ENCODE measurements at places on chromosomes 4 and X.

- no peak for DNase-seq
These were observed 102.8 kb downstream of the CHRDL1 start for GRCh38 chrX:110692866-110693265.

DNA sequence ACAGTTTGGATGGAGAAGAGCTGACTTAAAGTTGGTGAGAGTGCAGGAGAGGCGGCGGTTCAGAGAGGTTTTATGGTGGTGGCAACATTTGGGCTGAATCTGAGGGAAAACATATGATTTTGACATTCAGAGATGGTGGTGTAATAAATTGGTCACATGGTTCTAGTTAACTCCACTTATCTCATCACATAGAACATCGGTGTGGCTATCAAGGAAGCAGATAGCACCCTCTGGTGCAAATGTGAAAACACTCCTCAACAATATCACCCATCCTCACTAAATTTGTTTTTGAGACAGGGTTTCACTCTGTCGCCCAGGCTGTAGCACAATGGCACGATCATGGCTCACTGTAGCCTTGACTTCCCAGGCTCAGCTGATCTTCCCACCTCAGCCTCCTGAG lies 28.8 kb downstream of the SUPT20HL2 start:
- no peak for DNase-seq

DNA sequence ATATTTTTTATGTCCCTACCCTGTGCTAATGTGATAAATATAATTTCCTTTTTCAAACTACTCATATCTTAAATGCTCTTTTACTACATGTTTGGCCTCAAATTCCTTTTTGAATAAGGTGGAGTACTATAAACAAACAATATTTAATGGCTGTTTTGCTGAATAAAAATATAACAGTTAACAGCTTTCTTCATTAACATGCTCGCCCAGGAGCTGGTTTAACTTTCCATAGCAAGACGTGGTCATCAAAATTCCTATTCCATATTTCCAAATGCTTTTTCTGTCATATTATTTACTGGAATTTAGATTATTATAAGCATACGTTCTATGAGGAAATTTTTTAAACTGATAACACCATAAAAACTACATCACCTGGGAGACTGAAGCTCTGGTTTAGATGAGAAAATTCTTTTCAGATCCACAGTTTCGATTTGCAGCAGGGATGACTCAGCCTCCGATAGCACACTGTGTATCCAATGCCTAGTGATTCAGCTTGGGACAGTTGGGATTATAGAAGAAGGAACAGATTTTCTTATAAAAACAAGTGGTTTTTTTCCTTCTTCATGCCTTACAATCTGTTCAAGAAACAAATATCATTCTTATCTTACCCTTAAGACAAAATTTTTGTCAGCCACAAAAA lies 129.1 kb downstream of the FBXO8 start:
- DNase-seq: no peak

- DNase-seq: no peak
These were observed 63.7 kb downstream of the FHIP1A start for GRCh38 chr4:151472711-151473110.

GRCh38 chr4:172143605-172144314 lies 330.6 kb downstream of the GALNTL6 start:
- DNase-seq: no peak

- DNase-seq: no peak
These were observed 1.6 kb downstream of the SH3RF1 start for GRCh38 chr4:169268951-169269760.

DNA sequence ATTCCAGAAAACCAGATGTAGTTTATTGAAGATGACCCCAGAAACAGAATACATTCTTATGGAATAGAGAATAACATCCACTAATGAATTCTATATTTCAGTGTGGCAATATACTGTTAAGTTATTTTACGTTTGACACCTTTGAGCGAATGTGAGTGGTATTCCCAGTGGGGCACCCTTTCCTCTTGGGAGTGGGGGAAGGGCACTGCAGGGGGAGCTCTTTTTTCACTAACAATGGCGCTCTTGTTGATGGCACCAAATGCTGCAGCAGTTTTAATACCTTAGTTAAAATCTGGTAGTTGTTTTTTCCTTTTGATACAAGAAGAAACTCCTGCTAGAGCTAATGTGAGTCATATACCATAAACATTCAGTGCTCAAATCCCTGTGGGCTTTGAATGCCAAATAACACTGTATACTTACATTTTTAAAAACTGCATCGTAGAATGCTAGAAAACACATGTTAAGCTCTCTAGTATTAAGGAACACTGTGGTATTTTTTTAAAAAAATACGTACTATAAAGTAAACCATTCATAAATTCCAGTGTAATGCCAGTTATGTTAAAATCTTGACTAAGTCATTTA lies 178.5 kb downstream of the DCHS2 start:
- no peak for DNase-seq

GRCh38 chrX:68234171-68234910 lies 199.0 kb downstream of the OPHN1 start:
- no peak for DNase-seq

DNA sequence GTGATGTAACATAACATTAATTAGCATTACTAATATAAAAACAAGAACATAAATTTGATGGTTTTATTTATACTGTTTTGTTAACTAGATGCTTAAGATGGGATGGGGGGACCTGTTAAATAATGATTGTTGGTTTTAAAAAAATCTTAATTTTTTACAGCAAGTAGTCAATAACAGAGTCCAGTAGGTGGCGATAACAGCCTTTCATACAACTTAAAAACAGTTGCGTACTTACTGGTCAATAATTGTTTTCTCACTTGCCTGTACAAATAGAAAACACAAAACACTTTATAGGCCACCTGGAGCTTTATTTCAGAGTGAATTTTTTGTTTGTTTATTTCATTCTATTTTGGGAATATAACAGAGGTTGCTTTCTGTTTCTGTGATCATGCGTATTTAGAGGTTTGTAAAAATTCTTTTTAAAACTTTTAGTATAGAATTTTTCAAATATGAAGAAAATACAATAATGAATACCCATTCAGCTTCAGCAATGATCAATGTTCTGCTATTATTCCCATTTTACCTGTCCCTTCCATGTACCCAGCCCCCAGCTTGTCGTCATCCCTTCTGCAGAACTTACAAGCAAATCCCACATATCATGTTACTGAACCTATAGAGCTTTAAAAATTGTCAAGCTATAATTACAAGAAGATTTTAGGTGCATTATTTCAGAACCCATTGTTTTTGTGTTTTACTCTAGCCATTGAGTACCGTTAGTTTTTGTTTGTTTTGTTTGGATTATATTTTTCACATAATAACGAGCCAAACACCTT lies 97.1 kb downstream of the MRPL1 start:
- DNase-seq: no peak

DNA sequence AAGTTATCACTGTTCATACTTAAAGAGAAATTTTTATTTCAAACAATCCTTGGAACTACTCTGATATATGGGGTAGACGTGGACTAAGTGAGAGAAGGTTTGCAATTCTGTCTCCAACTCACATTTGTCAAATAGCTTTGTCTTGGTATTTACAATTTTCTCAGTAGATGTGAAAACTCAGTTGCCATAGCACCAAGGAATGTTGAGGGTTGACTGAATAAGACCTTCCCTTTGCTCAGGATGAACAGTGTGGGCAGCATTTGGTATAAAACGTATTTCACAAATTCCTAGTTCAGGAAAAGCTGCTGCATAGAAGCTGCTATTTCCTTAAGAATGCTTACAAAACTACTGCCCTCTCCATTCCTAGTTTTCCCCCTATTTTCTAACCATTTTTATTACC lies 399.5 kb downstream of the NKX6-1 start:
- DNase-seq: no peak

- no peak for DNase-seq
These were observed 1161.4 kb upstream of the PCDH7 start for GRCh38 chr4:29558789-29559188.

- no peak for DNase-seq
These were observed 782.1 kb downstream of the RAPGEF2 start for GRCh38 chr4:159884989-159885388.

DNA sequence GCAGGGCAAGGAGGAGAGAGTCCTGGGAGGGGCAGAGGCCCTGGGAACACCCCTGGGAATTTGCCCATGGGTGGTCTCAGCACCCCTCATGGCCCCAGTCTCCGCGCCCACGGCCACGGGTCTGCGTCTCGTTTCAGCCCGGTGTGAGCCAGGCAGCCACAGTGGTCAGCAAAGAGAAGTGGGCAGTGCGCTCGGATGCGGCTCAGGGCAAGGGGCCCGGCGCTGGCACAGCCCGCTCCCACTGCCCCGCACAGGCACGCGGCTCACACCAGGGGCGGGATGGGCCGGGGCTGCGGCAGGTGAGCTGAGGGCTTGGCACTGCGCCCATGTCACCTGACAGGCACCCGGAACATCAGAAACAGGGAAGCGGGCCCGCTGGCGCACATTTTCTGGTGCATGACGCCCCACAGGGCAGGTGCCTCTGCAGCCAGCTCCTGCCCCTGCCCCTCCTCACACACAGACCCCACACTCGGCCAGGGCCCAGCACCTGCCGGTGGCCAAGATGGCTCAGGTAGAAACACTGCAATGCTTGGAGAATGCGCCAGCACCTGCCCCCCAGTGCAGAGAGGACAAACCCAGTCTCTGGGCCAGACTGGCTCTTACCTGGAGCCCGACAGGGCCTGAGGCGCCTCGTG lies 41.9 kb upstream of the MXD4 start:
- no peak for DNase-seq

DNA sequence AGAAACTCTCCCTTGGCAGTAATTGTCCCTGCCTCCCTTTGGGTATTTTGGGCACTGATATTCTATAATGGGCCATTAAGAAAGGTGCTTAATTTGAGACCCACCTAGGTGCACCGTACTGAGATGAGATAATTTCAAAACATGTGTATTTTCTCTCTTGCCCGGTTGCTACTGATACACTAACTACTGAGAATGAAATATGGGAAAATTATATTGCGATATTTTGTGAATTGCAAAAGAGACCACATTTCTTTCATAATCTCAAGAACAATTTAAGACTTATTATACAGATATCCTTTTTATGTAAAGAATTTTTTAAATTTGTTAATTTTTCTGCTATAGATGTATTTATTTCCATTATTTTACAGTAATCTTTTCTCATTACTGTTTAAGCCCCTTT lies 284.9 kb downstream of the ADGRL3 start:
- DNase-seq: no peak

- DNase-seq: no peak
These were observed 134.3 kb upstream of the PPARGC1A start for GRCh38 chr4:24024157-24024556.

- no peak for DNase-seq
These were observed 98.6 kb upstream of the ATXN3L start for GRCh38 chrX:13418126-13419097.

GRCh38 chr4:100056701-100057100 lies 106.6 kb upstream of the H2AZ1 start:
- no peak for DNase-seq

GRCh38 chr4:56909086-56909894 lies 1.6 kb downstream of the REST start:
- DNase-seq: no peak

- no peak for DNase-seq
These were observed 133.3 kb upstream of the ZIC3 start for GRCh38 chrX:137432609-137433008.

GRCh38 chr4:124913237-124913636 lies 200.7 kb upstream of the ANKRD50 start:
- no peak for DNase-seq

GRCh38 chr4:187780070-187780469 lies 215.5 kb upstream of the ZFP42 start:
- DNase-seq: no peak

DNA sequence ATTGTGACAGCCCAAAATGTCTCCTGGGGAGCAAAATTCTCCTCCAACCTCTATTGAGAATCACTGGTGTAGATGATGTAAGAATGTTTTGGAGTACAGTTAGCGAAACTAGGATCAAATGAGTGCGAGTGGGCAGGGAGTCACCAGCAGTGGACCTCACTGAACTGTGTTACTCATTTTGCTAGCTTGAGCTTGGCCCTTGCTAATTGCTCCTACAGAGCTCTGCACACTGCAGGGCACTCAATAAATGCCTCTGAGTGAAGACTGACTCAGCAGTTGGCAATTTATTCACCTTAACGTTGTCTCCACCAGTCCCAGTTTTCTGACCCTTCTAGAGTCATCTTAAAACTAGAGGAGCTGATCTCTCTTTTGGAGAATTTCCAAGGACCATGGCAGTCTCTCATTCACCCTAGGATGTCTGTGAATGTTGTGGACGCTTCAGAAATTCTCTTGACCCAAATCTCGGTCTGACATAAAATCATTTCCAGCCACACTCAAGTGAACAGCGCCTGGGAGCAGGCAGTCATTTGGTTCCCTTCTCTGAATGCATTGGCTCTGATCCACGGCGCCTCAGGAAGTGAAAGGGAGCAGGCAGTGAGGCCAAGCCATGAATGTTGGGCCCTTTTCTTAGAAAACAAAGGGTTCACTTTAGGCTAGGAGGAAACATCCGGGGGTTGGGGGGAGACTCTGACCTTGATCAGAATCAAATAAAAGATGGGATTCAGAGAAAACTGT lies 148.1 kb downstream of the NWD2 start:
- DNase-seq: no peak
